ENCODE measurements at places on chromosomes 11 and 22. TPM values are rescaled to one million over a fixed set of nuclear protein-coding genes. Genes with fewer than 3 reads are reported as not detected.

DNA sequence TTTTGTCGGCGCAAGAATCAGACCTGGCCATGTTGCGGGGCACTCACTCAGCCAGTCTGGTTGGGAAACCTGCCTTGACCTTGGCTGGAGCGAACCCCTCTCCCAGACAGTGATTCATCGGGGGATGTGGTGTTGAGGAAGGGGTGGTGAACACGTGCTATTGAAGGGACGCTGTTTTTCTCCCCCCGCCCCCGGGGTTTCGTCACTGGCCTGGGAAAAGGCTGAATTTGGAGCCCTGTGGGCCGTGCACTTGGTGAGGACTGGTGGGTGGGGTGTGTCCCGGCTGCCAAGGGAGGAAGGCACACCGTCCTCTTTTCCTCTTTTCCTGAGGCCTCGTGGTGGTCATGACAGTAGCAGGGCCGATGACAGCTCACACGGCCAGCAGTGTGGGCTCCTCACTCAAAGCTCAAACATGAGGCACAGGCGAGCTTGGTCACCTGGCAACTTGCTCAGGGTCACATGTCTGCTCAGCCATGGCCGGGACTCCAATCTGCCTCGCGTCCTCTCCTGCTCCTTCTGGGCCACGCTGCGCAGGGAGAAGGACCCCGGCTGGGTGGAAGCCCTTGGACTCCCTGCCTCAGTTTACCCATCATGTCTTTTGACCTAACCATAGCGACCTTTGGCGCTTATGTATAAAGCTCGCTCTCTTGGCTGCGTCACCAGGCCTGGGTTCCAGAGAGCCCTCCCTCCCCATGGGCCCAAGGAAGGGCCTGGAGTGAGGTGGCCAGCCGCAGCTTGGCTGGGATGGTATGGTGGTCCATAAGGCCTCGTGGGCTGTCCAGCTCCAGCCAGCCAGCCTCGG, 49.4 kb downstream of the SMIM38 start:
- no peak for DNase-seq

DNA sequence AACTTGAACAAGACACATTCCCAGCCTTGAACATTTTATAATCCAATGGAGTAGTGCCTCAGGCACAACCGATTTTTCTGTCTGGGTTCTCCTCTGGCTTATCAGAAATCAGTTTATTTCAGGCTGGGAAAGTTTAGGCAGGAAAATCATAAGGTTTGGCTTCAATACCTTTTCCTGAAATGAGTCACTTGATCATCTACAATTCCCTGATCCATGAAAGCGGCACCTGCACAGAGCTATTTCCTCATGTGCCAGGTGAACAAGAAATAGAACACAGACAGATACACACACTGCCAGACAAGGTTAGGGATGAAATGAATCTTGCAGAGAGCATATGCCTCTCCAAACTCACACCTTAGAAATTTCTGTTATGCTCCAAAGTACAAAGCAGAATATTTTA, 106.7 kb upstream of the OR9G4 start:
- DNase-seq: no peak

GRCh38 chr11:35262056-35262455, 123.1 kb downstream of the CD44 start:
- no peak for DNase-seq

- DNase-seq: peak; percentile 88
Observed at GRCh38 chr11:57761301-57762234, at the start of gene CTNND1. Gene CTNND1 (plus strand): TSS chr11:57761802. CDS start chr11:57791479, 29,677 bp downstream.

DNA sequence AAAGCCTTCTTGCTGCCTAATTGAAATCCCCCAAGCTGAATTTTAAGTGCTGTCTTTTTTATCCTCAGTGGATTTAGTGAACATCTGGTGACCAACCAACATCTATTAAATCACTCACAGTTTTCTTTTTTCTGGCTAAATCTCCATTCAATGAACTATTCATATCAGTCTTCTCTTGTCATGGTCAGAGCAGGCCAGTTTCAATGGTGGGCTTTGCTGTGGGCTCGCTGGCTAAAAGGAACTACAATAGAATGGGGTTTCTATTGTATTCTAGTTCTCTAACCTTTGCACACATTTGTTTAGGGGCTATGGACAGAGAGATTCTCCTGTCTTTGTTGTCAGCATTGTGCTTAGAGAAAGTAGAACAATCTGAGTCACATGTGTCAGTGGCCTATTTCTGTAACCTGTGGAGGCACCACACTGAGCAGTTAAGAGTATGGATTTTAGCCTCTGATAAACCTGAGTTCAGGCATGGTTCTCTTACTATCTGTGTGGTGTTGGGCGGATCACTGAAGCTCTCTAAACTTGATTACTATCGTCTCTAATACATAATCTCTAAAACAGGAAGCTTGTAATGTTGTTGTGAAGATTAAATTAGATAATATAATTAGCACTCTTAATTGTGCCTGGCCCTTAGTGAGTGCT, 94.2 kb upstream of the CADM1 start:
- no peak for DNase-seq

- peak; percentile 20 for DNase-seq
Observed at GRCh38 chr11:75320643-75321042, 30.8 kb downstream of the ARRB1 start.

- no peak for DNase-seq
Observed at GRCh38 chr22:26884921-26885320, 227.5 kb downstream of the MIAT start.

- DNase-seq: no peak
Observed at GRCh38 chr11:26622181-26622580, 50.1 kb upstream of the MUC15 start.

- peak; percentile 94 for DNase-seq
Observed at GRCh38 chr22:30326706-30327362, at the start of gene TBC1D10A. Gene TBC1D10A (minus strand): TSS chr22:30326941. CDS start chr22:30326881, 60 bp downstream.

DNA sequence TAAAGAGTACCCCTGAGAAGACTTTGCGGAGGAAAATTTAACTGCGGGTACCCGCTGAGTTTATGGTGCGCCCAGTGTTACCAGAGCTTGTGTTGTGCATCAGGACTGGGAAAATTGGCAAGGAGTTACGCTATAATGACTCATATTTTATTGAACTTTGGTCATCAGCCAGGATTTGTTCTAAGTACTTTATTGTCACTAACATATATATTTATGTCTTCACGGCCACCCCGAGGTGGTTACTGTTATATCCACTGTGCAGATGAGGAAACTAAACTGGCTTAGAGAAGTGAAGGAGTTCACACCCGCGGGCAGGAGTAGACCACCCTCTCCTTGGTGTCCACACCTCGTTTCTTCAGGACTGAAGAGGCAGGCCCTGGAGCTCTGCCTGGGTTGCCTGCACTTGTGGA, 667 bp downstream of the ACCS start:
- DNase-seq: no peak

- DNase-seq: no peak
Observed at GRCh38 chr11:104467404-104467803, 303.5 kb upstream of the PDGFD start.

GRCh38 chr11:91904792-91905785, 319.5 kb upstream of the FAT3 start:
- DNase-seq: no peak

- DNase-seq: peak; percentile 81
Observed at GRCh38 chr11:72683782-72684200, 9.6 kb upstream of the PDE2A start.

The BMAL1 gene
- total RNA-seq: 9.8 TPM

The TRIM21 gene
- total RNA-seq: 7.6 TPM

The DGCR6L gene
- total RNA-seq: 45.1 TPM

The ADAMTS8 gene
- total RNA-seq: 0.48 TPM

The APOBEC3A gene
- total RNA-seq: 0.35 TPM

The PIK3IP1 gene
- total RNA-seq: 10.4 TPM

The MYO18B gene
- 114 TPM for total RNA-seq

The ACR gene
- 0.43 TPM for total RNA-seq

The HIRA gene
- 18.2 TPM for total RNA-seq

The MFRP gene
- total RNA-seq: not detected

The MYO7A gene
- 4.4 TPM for total RNA-seq

The CARNS1 gene
- total RNA-seq: 15.0 TPM
